ENCODE measurements at places on chromosomes 5 and 9.

DNA sequence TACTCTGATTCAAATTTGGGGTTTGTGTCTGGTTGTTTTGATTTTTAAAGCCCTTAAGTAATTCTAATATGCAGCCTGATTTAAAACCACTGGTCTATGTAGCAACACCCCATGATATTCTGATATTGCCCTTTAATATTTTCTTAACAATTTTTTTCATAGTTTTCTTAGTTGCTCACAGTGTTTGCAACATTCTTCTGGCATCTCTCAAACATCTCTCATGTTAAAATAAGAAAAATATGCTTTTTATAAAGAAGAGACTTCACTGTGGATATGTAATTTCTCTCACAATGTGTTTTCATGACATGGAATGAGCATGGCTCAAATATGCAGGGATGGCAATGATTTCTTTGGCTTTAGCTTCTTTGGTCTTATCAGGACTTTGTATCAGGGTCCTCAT, 183.7 kb downstream of the TAF11L14 start:
- no peak for DNase-seq

GRCh38 chr5:66540078-66540477, 56.1 kb upstream of the MAST4 start:
- DNase-seq: no peak

DNA sequence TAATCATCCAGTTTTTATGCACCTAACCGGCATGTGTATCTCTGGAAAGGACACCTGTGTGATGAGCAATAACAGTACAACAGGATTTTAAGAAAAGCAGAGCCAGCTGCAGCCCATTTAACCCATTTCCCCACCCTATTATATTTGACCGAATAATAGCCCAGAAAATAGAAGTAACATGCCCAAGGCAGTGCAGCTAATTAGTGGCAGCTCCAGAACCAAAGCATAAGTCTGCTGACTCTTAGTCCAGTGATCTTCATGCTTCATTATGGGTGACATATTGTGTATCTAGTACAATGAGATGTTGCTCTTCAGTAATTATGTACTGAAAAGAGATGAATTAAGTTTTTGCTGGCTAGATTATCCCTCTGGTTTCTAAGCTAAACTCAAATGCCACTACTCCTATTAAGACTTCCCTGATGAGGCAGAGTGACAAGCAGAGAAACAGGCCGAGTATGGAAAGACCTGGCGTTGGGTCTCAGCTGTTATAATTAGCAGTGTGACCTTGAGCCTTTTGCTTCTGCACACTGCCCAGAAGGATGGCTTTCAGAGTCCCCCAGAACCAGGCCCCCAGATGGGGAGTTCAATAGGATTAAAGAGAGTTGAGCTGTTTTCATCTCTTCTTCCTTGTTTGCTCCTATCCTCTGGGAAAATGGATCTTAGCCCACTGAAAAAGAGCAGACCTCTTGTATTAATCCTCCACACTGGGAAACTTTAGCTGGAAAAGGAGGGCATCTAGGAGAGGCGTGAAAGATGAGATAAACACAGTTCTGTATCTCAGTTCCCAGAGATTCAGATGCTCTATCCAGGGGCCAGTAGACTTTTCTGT, 10.8 kb upstream of the C1QTNF3 start:
- DNase-seq: no peak

DNA sequence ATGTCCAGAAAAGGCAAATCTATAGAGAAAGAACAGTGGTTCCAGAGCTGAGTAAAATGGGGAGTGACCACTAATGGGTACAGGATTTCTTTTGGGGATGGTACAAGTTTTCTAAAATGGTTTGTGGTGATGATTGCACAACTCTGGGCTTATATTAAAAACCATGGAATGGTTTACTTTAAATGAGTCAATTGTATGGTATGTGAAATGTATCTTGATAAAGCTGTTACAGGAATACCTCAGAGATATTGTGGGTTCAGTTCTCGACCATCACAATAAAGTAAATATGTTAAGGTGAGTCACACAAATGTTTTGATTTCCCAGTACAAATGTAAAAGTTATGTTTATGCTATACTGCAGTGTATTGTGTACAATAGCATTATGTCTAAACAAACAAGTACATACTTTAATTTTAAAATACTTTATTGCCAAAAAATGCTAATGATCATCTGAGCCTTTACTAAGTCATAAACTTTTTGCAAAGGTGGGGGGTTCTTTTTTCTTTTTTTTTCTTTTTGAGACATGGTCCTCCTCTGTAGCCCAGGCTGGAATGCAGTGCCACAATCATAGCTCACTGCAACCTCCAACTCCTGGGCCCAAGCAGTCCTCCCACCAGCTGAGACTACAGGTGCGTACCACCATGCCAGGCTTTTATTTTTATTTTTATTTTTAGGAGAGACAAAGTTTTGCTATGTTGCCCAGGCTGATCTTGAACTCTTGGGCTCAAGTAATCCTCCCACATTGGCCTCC, 65.9 kb downstream of the SHOC1 start:
- DNase-seq: no peak

DNA sequence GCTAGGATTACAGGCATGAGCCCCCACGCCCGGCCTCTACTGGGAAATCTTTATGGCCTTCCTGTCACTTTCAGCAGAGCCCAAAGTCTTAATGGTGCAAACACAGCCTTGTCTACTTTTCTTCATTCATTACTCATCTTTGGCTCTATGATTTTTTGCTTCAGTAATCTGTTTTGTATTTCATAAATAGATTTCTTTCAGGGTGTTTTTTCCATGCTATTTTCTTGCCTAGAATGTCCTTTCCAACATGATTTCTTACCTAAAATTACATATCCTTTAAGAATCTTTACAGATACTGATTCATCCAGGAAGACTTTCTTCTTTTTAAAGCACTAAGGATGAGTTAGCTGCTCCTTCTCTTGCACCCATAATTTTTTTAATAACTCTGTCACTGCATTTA, 213.0 kb downstream of the TAF11L14 start:
- no peak for DNase-seq

- no peak for DNase-seq
Measured at GRCh38 chr5:170327168-170327567, 29.6 kb upstream of the LCP2 start.

DNA sequence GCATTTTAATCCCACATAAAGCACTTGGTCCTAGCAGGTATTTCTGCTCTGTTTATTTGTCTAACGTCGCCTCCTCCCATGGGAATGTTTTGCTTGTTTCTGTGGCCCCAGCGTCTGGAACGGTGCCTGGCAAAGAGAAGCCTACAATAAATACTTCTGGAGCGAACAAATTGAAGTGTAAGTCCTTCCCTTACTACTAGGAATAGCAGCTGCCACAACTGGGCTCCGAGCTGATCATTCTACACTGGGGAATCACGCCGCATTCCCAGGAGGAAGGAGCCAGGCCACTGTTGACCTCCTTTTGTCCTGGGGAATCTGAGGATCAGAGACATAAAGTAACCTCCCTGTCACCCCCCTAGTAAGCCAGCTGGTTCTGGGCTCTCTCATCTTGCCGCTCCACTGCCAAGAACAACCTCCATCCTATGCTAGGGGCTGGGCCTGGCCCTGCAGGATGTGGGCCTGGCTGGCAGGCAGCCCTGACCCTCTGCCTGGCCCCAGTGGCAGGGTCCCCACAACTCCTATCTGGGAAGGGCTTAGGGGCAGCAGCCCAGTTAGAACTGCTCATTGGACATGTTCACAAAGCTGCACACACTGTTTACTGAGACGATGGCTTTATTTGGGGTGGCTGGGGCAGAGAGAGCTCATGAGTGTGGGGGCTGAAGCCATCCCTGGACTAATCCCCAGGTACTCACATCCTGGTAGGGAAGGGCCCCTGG, 82.8 kb downstream of the GTF3C4 start:
- no peak for DNase-seq

GRCh38 chr9:121115466-121115865, 40.7 kb downstream of the CNTRL start:
- no peak for DNase-seq

Measured in stimulated activated CD4-positive, alpha-beta T cell treated with anti-CD3 and anti-CD28 coated beads, Interleukin-1b, Interleukin-23, amount 100 ng/mL, for 1 hour (primary cell).